ENCODE measurements at places on chromosomes 2 and 18.

GRCh38 chr18:5066380-5066977 lies 130.6 kb downstream of the AKAIN1 start:
- DNase-seq, result no peak

DNA sequence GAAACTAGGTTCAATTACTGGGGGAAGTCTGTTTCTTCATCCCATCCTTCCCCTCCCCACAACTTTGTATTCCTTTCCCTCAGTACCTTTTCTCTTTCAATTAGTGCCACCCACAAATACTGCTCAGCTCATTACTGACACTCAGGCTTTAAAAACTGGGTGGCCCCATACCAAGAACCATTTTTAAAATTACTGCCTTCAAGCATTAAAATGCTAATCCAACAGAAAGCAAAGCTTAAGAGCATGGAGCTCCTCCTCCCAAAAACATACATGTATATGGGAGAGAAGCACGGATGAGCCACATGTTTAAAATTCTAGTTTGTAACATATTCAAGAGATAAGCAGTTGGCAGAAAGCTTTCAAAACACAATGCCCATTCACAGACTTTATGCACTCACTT lies 44.0 kb downstream of the IRS1 start:
- no peak for DNase-seq

DNA sequence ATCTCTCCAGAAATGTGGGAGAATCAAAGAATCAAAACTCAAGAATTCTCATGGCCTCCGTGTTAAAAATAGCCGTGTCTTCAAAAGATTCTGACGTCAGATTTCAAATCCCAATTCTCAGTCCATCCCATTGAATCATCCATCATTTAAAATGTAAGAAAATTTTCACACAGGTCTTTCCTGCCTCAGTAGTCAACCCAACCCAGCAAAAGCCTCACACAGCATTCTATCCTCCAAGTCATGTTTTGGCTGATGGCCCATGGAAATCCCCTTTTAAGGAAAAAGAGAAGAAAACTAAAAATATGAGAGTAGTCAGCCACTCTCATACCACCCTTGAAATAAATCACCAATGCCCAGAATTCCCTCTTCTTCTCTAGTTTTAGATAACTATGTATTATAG lies 211.8 kb downstream of the C1D start:
- no peak for DNase-seq

- DNase-seq, result no peak
Measured at GRCh38 chr2:170208967-170209366, 31.0 kb downstream of the MYO3B start.

DNA sequence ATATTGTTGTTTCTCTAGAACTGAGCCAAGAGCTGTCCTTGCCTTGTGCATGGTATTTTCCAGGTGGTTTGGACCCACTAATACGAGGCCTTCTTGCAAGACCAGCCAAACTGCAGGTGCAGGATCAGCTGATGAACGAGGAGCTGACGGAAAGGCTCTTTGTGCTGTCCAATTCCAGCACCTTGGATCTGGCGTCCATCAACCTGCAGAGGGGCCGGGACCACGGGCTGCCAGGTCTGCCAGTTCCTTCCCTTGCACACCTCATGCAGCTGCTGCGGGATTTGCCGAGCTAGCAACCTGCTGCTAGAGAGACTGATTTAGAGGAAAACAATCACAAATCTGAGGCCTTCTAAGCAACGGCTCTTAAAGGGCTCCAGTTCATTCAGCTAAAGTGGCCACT lies 74.5 kb downstream of the TPO start:
- DNase-seq, result no peak

- DNase-seq, result no peak
Measured at GRCh38 chr18:4454537-4455112, 482 bp downstream of the DLGAP1 start.

DNA sequence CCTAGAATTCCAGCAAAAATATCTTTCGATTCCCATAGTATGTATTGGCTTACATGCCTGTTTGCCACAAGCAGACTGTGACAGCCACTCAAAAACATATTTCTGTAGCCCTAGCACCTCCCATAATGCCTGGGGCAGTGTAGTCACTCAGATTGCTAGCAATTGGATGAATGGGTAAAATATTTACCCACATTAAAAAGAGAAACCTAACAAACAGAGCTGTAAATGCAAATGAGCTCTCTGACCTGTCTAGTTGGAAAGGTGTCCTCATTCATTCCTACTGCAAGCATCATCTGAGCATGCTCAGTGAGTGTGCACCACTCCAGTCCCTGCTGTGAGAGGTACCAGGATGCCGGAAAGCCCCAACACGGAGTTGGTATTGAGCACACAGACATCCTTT lies 234.0 kb upstream of the RAB12 start:
- no peak for DNase-seq

- DNase-seq, result no peak
Measured at GRCh38 chr2:160310118-160310828, 110.2 kb upstream of the ITGB6 start.

DNA sequence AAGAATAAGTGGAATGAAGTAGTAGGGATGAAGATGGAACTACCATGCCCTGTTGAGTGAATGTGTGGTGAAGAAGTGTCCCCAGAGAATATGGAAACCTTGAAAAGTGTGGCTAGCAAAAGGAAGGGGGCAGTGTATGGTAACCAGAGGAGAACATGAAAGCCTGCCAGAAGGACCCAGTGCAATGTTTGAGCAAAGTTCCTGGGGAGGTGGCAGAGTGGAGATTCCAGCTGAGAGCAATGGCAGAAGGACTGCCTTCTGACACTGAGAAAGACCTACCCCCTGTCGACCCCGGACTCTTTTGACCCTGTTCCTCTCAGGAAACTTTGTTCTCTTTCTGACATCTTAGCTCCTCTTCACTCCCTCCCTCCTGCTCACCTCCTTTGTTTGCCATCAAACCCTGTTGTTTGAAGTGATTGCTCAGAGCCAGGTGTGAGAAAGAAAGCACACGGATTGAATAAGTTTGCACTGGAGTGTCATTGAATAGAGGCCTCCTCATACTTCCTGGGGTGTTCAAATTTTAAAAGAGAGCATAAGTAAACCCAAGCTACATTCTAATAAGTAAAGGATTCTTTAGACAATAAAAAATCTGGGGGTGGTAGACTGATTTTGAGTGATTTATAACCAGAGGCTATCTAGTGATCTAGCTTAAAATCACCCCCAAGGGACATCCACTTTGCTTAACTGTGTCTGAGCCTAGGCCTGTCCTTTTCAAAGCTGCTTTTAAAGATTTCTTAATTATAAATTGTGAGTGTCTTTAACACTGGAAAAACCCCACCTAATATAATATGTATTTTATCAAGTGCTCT lies 57.1 kb downstream of the TRIB2 start:
- DNase-seq, result no peak

DNA sequence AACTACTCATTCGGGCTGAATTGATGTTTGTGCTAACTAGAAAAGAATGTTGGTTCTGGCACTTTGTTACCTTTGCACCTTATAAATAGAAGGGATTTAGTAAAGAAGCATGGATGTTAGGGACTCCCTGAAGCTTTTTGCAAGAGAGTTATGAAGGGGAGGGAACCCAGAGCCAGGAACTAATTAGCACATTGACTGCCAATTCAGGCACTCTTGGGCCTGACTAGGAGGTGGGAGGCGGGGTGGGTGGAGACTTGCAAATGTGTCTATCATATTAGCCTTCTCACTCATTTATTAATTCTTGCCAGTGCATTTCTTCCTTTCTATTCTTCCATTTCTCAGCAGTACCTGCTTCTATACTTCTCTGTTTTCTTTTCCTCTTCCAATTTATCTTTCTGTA lies 1022.4 kb downstream of the TMEM182 start:
- DNase-seq, result no peak

- DNase-seq, result peak; percentile 47
Measured at GRCh38 chr2:94874277-94874997, 3.2 kb downstream of the TEKT4 start.

DNA sequence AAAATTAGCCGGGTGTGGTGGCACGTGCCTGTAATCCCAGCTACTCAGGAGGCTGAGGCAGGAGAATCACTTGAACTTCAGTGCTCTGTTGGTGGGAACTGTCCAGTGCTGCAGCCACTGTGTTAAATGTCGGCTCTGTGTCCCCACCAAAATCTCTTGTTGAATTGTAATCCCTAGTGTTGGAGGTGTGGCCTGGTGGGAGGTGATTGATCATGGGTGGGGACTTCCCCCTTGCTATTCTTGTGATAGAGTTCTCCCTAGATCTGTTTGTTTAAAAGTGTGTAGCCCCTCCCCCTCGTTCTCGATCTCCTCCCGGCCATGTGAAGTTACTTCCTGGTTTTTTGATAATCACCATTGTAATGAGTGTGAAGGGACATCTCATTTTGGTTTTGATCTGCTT lies 9.8 kb upstream of the RPL31 start:
- DNase-seq, result no peak

GRCh38 chr2:162241571-162241970 lies 1.7 kb downstream of the FAP start:
- no peak for DNase-seq

GRCh38 chr2:33219850-33220275 lies 256.6 kb upstream of the RASGRP3 start:
- DNase-seq, result no peak

DNA sequence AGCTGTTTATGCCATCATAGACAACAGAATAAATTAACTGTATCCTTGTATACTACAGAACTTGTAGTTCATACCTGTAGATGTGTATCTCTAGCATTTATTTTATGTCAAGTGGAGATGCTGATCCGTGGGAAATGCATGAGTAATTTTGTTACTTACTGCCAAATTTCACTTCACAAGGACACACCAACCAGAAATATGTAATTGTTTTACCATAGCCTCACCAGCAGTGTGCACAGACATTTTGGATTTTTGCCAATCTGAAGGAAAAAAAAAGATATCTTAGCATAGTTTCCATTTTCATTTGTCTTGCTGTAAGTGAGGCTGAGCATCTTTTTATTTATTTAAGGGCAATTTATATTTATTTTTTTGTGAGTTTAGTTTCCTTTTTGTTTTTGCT lies 265.1 kb upstream of the OSR1 start:
- no peak for DNase-seq

GRCh38 chr2:216860426-216861137 lies 718 bp upstream of the TNP1 start:
- DNase-seq, result no peak

GRCh38 chr2:108918941-108919341 lies 70.1 kb downstream of the EDAR start:
- DNase-seq, result no peak

- DNase-seq, result no peak
Measured at GRCh38 chr2:220163486-220163885, 536.1 kb downstream of the SLC4A3 start.

DNA sequence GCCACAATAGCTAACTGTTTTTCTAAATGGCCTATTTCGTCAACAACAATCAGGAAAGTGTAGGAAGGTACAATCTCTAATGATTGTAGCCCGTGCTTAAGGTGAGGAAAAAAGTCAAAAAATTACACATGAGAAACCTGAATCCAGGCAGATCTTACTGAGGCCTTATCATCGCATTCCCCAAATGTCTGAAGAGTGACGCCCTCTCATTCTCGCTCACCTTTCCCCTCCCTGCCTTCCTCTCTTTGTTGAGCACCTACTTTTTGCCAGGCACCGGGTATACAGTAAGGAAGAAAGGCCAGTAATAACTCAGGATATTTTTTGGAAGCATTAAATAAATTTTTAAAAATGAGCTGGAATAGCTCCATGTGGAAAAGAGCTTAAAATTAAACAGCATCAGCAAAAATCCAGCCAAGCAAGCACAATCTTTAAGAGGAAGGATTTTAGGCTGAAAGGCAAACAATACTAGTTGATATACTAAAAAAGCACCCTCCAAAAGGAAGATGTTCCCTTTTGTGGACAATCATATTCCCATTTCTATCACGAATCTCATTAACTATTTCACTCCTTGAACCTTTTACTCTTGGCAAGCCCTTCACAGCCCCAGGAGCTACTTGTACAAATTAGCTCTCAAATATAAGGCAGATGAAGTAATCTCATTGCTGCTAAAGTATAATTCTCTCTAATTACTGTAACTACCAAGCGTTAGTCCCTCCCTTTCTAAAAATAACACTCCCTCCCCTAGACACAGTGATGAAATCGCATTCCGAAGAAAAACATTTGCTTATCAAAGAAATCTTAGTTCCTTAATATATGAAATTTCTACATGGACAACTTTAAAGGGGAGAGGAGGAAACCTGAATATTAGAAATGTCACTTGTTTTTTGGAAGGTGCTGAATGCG lies 40.0 kb downstream of the STAT1 start:
- no peak for DNase-seq

DNA sequence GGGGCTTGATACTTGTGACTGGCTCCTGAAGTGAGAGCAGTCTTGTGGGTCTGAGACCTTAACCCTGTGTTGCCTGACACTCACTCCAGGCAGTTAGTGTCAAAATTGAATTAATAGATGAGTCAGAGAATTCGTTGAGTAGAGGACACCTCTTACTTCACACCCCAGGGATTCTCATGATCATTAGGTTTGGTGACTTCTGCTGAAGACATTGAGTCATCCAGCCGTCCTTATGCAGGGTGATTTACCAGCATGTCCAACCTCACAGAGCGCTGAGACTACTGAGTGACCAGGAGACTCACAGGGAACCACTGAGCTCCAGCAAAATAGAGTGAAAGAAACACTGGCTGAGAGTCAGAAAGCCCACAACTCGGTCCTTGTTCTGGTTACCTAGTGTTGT lies 36.0 kb upstream of the EVA1A start:
- DNase-seq, result no peak

DNA sequence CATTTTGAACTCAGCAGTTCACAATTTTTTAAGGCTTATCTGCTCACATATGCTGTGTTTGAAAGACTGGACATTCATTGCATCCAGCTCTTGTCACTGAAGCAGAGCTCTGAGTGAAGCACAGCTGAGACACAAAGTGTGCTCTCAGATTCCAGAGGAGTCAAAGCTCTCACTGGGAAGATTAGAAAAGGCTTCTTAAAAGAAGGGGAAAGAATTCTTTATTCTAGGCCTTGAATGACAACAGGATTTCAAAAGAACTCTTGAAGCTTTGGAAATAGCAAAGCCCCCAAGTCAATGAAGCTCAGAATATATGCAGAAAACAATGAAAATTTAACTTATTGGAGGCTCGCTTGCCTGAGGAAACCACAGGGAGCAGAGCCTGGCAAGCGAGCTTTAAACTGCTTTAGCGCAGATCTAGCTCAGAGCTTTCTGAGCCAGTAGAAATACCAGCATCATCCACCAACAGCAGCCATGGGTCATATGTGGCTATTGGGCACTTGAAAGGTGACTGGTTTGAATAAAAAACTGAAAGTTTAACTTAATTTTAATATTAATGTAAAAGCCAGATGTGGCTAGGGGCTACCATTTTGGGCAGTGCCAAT lies 369.7 kb downstream of the OSR1 start:
- no peak for DNase-seq

GRCh38 chr2:95275601-95276243 lies 1.5 kb downstream of the PROM2 start:
- DNase-seq, result no peak

DNA sequence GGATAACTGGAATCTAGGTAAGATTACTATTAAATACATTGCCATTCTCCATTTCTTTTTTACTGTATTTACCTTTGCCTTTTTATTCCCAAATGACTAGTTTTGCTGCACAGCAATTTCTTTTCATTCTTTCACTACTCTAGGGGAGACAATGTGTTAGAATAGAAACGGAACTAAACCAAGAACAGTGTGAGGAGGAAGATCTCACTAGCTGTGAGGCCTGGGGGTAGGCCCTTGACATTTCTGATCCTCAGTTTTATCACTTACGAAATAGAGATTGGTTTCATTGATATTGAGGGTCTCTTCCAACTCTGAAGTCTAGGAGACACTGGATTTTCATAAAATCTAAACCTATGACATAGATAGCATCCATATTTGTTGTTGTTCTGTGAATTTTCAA lies 191.1 kb downstream of the IKZF2 start:
- DNase-seq, result no peak

GRCh38 chr2:159129269-159129668 lies 157.2 kb downstream of the WDSUB1 start:
- no peak for DNase-seq
